ENCODE measurements at places on chromosomes 3 and 15.
A peak's percentile ranks its signal among the peaks of the same experiment; 100 is the strongest.

- no peak for DNase-seq
These were observed 692.8 kb downstream of the AGBL1 start for GRCh38 chr15:86772369-86773059.

DNA sequence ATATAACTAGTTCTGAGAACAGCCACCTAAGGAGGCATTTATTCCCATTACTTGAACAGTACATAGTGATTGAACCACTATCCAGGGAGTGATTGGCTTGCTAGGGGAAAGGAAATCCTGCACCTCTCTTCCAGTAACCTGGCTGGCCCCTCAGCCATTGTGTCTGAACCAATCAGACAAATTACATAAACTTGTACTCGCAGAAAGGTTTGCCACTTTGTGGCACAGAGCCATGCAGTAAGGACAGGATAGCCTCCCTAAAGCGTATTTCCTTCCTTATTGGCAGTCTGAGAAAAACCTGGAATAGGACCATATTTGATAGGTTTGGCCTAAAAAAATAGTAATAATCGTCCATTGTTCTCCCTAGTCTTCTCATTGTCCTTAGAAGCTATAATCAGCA lies 19.0 kb downstream of the CMSS1 start:
- DNase-seq: no peak

DNA sequence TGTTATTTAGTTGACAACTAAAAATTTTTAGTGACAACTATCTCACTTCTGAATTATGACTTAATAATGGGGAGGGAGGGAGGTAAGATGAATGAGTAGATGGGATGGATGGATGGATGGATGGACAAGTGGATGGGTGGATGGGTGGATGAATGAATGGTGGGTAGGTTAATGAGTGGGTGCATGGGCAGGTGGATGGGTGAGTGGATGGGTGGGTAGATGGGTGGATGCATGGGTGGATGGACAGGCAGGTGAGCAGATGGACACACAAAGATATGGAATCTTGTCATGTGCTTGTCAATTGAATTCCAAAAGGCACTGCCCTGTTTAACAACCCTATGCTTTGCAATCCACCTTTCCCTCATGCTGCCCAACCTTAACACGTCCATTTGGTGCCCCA lies 41.5 kb downstream of the KLHL25 start:
- peak; percentile 19 for DNase-seq

DNA sequence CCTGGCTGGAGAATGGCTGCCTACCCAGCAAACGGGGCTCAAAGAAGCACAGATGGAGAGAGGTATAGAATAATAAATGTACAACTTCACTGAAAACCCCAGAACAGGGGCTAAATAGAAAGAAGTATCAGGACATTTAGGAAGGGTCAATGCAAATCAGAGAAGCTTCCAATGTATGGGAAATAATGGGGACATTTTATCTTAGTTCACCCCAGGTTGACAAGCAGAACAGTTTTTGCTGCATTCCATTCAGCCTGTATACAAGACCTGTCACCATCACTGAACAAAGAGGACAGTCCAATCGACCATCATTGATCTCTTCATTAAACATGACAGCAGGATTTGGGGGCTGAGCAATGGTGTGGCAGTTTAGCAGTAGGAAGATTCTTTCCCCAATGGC lies 68.1 kb downstream of the MYH15 start:
- DNase-seq: no peak

DNA sequence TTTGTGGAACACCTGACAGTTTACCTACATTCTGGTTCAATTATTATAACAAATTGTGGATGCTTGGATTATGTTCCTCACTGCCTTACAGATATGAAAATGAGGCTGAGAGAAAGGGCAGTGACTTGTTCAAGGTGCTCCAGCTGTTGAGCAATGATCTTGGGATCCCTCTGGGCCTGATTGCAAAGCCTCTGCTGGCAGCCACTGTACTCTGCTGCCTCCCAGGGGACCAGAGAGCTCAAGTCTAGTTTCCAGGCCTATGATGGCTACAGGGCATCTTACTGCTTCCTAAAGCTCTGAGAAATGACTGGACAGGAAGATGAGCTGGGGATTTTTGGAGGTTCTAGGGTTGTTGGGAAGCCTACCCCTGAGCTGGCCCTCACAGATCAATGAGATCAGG lies 2.3 kb upstream of the SHC4 start:
- no peak for DNase-seq

DNA sequence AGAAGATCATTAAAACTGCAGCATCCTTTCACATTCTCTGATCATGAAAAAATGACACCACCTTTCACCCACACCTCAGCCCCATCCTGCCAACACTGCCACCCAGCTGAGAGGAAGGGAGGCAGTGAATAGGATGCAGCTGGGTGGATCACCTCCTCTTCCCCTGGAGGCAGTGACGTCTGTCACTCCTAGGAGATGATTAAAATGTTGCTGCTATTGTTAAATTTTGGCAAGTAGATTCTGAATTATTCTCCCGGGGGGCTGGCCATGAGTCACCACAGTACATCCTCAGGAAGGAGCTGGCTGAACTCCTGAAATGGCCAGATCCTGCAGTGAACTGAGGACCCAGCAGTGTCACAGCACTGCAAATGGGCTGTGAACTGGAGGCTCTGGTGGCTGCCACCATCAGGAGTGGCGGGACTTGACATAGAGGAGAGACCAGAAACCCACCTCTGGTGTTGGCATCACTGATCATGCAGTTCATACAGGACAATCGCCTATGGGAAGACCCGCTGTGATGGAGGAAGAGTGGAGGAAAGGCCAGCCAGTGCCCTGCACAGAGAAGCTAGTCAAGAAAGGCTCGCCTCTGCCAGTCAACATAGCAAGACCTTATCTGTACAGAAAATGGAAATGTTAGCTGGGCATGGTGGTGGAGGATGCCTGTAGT lies 199.1 kb downstream of the FAM43A start:
- no peak for DNase-seq

DNA sequence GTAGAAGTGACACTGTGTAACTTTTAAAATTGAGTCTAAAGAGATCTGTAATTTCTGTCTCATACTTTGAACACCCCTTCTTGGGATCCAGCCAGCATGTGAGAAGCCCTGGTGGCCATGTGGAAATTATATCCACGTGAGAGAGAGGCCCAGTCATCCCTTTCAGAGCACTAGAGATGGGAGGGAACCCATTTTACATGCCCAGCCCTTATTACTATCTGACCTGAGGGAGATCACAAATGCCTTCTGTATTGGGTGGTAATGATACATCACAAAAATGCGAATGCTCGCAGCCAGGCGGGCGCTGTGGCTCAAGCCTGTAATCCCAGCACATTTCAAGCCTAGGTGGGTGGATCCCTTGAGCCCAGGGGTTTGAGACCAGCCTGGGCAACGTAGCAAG lies 27.3 kb upstream of the TRAK1 start:
- DNase-seq: no peak

- DNase-seq: no peak
These were observed 2.5 kb downstream of the PDZRN3 start for GRCh38 chr3:73622091-73622805.

- DNase-seq: no peak
These were observed 10.4 kb downstream of the SPG21 start for GRCh38 chr15:64979252-64979710.

DNA sequence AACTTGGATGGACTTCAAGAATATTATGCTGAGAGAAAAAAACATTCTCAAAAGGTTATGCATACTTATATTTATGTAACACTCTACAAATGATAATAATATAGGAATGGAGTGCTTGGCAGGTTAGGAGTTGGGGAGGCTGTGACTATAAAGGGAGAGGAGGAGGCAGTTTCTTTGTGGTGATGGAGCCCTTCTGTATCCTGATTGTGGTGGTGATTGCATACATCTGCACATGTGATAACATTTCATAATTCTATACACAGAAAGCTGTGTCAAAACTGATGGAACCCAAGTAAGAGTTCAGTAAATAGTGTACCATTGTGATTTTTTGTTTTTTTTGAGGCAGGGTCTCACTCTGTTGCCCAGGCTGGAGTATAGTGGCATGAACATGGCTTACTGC lies 31.7 kb upstream of the FAM3D start:
- DNase-seq: no peak

DNA sequence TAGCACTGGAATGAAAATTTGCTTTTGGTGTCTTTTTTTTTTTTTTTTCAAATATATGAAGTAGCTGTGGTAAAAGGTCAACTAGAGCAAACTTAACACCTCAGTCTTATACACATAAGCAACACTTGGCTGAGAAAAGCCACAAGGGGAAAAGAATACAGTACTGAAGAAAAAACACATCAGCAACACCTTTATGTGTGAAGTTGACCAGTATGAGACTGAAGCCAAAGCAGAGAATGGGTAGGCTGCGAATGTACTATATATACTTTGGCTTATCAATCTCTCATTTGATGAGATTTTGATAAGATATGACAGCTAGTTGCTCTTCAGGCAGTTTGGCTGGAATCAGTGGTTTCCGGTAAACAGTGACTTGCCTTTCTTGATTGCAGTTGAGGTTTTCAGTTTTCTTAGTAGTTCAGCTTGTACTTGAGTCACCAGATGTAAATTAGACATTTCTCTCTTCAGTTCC lies 22.0 kb upstream of the ZCWPW2 start:
- no peak for DNase-seq

DNA sequence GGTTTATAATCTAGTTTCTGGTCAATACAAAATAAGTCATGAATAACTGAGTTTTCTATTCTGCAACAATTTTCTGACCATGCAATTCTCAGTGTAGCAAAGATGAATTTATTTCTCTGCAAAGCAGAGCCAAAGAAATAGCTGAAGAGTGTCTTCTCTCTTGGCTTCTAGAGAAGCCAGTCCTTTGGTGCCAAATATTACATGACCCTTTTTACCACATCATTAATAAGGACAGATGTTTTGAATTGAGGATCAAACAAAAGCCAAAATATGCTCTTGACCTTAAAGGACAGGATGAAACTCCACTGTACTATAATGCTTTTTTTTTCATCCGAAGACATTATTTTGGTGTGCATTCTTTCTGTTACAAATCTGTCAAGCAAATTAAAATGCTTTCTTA lies 40.2 kb upstream of the OSTN start:
- DNase-seq: no peak

DNA sequence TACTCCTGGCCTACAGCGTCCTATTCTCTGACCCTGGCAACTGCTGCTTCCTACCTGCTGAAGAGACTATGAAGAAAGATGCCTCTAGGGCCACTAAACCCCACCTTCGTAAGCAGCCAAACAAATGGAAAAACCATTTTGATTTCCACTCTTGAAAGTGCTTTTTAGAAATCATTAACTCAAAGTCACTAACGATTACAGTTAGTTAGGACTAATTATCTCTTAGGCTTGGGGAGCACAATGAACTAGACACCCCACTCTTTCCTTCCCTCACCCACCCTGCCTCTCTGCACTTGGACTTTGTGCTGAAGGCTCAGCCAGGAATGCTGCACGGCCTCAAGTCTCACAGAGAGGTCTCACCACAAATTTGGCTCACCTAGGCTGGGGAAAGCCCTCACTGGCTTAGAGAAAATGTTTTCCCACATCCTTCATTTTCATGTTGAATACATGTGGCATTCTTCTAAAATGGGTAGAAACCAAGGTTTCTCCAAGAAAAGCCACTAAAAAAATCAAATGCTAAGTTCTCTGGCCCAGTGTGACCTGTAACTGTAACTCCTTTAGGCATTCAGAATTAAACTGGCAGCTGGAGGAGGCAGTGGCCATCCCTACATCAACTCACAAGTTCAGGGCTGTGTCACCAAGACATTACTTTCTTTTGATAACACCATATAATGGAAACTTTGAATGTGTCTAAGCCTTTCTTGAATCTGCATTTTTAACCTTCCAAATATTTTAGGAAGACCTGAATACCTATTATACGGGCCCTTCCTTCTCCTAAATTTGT lies 47.1 kb downstream of the NPTN start:
- DNase-seq: no peak

DNA sequence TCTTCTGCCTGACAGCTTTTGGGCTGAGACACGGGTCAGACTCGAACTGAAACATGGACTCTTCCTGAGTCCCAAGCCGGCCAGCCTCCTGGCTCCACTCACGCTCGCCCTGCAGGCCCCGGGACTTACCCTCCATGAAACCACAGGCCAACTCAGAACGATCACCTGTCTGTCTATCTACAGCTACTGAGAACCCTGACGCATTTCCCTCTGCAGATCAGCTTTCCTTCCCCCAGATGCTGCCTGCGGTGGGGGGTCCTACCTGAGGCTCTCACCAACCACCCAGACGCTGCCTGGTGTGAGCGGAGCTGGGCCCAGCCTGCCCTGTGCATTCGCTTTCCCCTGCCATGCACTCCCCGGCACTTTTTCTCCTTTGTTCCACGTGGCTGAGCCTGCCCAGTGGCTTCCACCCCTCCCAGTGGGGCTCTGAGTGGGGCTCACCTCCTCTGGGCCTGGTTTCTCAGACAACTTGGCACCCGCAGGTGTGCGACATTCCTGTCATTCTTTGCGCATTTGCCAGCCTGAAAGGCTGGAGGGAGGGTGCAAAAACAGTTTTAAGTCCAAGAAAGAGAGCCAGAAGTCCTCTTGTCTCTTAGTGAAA lies 60.2 kb downstream of the PLXNA1 start:
- peak; percentile 67 for DNase-seq

DNA sequence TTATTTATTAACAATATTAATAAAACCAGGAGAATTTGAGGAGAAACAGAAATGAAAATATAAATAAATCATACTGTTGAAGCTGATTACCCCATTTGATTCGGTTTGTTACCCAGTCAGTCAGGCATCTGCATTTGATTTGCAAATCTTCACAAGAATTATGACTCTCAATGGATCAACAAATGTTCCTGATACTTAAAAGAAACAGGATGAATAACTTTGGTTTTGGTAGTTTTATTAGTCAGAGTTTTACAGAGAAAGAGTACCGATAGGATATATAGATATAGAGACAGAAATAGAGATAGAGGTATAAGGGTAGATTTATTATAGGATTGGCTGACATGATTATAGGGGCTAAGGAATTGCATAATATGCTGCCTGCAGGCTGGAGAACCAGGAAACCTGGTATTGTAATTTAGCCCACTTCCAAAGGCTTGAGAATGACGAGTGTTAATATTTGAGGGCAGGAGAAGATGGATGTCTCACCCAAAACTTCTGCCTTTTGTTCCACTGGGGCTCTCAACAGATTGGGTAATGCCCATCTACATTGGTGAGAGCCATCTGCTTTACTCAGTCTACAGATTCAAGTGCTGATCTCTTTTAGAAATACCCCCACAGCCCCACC lies 241.6 kb upstream of the COL8A1 start:
- no peak for DNase-seq

- DNase-seq: no peak
These were observed 121.0 kb downstream of the GREM1 start for GRCh38 chr15:32838820-32839219.

- no peak for DNase-seq
These were observed 242.1 kb downstream of the CBLB start for GRCh38 chr3:105626739-105627138.

DNA sequence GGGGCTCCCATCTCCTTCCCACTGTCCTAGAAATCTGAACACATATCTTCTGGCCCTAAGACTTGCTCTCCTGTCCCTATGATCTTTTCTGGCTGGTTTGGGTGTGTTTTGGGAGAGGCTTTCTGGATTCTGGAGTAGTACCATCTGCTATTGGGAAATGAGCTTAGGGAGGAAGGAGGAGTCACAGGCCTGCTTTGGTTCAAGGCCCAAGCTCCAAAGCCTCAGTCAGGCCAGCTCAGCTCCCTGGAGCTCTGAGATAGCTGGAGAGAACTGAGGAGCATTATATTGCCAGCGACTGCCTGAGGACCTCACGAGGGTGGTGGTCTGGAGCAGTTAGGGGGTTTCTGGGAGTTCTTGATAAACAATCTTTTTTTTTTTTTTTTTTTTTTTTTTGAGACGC lies 18.7 kb downstream of the RASGRF1 start:
- no peak for DNase-seq

GRCh38 chr3:124685067-124685466 lies 45.2 kb upstream of the UMPS start:
- no peak for DNase-seq
